ENCODE measurements at places on chromosomes 3 and 15.

DNA sequence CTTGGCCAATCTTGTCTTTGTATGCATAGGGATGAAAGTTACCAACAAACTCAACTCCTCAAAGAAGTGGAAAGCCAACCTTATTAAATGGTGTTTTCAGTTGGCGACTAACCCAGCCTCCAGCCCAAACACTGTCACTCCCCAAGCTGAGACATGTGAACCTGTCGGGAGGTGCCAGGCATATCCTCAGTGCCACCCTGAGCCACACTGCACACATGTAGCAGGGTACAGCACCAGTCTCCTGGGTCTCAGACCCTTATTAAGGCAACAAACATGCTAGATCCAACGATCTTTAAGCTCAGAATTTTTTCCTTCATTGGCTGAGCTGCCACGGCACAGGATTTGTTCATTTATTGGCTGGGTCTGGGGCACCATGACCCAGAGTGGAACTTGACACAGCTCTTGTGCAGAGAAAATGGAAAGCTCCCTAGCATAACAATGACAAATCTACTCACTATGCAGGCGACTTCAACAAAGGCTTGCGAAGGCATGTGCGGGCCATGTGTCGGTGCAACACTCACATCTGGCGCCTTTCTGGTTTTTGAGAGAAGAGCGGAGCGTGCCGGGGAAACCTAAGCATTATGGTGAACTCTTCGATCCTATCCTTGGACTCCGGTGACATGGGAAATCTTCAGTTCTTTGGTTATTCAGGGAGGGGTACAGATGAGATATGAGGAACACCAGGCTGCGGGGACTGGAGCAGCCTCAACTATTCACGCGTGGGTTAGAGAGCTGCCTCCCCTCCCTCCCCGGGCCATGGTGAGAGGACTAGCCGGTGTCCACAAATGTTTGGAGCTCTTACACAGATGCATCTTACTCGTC is 190.1 kb downstream of the FAM43A start:
- H3K4me3 ChIP-seq: no peak overlapping the region
- H3K27ac ChIP-seq: no peak overlapping the region
- DNase-seq: no peak
- H3K36me3 ChIP-seq: no peaks in the 10 kb centered on the region
- peaks cover 2% of the 10 kb centered on the region for H3K27me3 ChIP-seq

DNA sequence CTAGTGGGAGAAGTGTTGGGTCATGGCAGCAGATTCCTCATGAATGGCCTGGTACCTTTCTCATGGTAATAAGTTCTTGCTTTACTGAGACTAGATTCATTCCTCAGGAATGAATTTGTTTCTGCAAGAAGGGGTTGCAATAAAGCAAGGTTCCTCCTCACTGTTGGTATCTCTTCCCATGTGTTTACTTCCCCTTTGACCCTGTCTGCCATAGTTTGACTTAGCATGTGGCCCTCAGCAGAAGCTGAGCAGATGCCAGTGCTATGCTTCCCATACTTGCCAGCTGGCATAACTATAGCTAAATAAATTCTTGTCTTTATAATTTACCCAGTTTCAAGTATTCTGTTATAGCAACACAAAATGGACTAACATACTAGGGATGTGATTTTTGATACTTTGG is 163.6 kb upstream of the COL8A1 start:
- H3K36me3 ChIP-seq: no peaks in the 10 kb centered on the region
- H3K4me3 ChIP-seq: no peak overlapping the region
- DNase-seq: no peak

DNA sequence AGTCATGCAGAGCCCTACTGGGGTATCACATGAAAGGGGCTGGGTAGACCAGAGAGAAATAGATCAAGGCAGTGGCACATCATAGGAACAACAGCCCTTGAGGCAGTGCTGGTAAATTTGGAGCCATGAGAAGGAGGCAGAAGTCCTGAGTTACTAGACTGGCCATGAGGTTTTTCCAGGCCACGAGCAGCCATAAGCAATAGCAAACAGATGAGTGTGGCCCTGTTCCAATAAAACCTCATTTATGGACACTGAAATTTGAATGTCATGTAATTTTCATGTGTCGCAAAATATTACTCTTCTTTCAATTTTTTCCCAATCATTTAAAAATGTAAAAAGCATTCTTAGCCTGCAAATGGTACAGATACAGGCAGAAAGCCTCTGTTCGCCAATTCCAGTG is 28.1 kb upstream of the LRRN1 start:
- H3K27me3 ChIP-seq: no peaks in the 10 kb centered on the region
- no peak for DNase-seq
- no peaks in the 10 kb centered on the region for H3K36me3 ChIP-seq
- H3K4me3 ChIP-seq: no peak overlapping the region
- H3K4me1 ChIP-seq: no peaks in the 10 kb centered on the region

DNA sequence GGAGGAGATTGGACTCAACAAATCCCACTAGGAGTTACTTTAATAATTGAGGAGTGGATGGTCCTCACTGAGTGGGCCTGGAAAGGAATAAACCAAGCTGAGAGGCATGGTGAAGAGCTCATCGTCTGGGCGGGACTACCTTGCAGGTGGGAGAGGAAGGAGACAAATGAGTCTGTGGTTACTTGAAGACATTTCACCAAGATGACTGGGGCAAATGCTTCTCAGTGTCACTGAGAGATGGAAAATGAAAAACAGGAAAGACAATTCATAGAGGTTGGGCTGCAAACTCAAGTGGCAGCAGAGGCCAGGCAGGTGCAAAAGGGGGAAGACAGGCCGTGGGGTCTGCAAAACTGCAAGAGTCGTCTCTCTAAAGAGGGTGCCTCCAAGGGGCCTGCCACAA is 1.5 kb upstream of the ARHGAP31 start:
- H3K4me3 ChIP-seq: peak overlapping the region; percentile 76
- H3K4me1 ChIP-seq: peaks cover 31% of the 10 kb centered on the region
- H3K36me3 ChIP-seq: peaks cover 3% of the 10 kb centered on the region
- H3K27me3 ChIP-seq: peaks cover 4% of the 10 kb centered on the region
- DNase-seq: no peak
- H3K27ac ChIP-seq: no peak overlapping the region

DNA sequence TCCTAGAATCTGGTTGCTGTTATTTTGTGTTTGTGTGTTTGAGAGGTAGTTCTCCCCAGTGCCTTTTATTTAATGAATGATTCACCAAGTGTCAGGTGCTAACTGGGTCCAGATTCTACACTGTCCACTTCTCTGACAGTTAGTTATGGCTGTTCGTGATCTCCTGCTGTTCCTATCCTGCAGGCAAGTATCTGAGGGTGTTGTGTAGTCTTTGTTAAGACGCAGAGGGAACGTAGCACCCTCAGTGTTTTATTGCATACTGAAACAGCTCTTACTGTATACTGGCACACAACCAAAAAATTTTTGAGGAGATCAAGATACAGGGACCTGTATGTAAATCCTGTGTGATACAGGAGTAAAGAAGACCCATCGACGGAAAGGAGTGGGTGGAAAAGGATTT is 1271.3 kb downstream of the ROBO1 start:
- H3K27me3 ChIP-seq: no peaks in the 10 kb centered on the region
- no peak overlapping the region for H3K4me3 ChIP-seq
- DNase-seq: no peak

DNA sequence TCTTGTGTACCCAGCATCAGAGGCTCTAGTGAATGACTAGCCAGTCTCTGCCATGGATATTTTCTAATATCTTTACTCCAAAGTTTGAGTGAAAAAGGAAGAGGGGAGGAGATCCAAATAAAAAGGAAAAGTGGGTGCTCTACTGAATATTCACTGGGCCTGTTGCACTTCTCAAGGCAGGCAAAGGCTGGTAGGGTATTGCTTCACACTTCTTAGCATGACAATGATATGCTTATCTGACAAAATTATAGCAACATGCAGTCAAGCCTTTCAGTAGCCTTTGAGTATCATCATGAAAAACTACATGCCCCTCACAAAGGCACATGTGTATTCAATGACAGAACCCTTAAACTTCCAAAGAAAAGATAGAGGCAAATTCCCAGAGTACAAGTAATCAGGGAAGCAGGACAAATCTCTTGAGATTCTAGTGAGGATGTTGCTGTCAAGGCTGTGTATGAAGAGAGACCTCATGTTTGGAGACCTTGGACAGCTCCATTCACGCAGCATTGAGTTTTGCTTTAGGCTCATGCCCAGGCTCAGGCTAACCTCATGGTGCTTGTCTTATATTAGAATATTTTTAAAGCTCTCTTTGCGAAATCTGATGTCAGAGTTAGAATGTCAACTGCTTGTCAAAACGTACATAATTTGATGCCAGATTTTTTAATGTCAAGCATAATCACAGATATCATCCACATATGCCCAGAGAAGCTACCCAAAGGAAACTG is 506.9 kb downstream of the OCA2 start:
- H3K4me3 ChIP-seq: no peak overlapping the region
- DNase-seq: no peak
- H3K36me3 ChIP-seq: no peaks in the 10 kb centered on the region
- H3K27me3 ChIP-seq: no peaks in the 10 kb centered on the region
- H3K4me1 ChIP-seq: no peaks in the 10 kb centered on the region

DNA sequence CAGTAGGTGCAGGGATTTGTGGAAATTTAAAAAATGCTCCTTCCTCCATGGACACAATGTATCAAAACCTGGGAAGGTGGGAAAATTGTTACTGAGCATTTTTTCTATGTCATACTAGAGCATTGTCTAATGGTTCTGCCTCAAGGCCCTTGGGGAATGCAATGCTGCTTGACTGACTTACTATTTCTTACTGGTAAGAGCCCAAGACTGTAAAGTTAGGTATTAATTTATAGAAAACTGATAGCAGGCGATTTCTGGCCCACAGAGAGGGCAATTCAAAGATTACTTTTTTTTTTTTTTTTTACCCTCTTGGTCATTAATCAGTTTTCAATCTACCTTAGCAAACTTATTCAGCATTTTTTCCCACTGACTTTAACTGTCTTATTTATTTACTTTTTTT is 38.5 kb upstream of the MRPL3 start:
- no peak for DNase-seq
- peaks cover 15% of the 10 kb centered on the region for H3K27me3 ChIP-seq
- no peaks in the 10 kb centered on the region for H3K4me1 ChIP-seq
- no peak overlapping the region for H3K4me3 ChIP-seq
- no peaks in the 10 kb centered on the region for H3K36me3 ChIP-seq
- H3K27ac ChIP-seq: no peak overlapping the region

DNA sequence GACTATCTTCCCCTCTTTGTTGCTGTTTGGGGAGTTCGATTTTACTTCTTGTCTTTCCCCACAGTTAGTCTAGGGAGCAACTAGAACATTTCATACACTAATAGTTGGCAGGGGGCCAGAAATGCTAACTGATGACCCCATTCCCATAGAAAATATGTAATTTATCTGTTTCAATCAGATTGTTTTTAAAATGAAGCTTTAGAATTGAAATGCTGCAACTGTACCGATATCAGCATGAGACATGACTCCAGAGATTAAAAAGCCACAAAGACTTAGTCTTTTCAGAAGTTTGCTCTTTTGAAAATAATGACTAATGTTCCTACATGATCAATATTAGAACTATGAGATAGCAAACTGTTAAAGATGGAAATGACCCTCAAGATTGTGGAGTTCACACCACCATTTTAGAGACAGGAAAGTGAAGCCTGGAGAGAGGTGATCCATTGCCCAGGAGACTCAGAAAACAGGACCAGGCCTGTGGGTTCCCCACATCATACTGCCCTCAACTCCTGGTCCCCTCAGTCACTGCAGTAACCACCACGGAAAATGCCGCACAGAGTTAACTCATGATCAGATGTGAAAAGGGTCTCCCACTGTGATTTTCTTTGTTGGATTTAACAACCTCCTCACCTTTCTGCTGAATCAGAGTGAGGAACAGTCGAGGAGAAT is 130.3 kb downstream of the CHDH start:
- H3K4me1 ChIP-seq: no peaks in the 10 kb centered on the region
- H3K27ac ChIP-seq: no peak overlapping the region
- DNase-seq: no peak
- no peaks in the 10 kb centered on the region for H3K36me3 ChIP-seq
- peaks cover 4% of the 10 kb centered on the region for H3K27me3 ChIP-seq

DNA sequence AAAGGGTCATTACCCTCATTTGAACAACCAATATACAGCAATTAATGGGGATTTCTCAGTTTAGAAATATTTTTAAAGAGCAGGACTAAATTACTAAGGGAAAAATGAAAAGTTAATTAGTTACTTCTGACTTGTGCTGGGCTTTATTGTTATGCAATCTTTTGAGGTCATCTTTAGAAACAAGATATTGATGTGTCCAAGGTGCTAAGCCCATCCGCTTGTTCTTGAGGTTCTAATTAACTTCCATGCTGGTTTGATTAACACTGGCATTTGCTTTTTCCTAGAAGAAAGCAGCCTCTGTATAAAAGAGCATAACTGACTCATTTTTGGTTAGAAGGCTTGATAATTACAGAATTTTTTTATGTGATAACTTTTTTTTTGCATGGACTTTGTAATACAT is 256.5 kb upstream of the AGTR1 start:
- H3K27me3 ChIP-seq: no peaks in the 10 kb centered on the region
- H3K36me3 ChIP-seq: no peaks in the 10 kb centered on the region
- H3K27ac ChIP-seq: no peak overlapping the region
- H3K4me3 ChIP-seq: no peak overlapping the region
- DNase-seq: no peak
- no peaks in the 10 kb centered on the region for H3K4me1 ChIP-seq

DNA sequence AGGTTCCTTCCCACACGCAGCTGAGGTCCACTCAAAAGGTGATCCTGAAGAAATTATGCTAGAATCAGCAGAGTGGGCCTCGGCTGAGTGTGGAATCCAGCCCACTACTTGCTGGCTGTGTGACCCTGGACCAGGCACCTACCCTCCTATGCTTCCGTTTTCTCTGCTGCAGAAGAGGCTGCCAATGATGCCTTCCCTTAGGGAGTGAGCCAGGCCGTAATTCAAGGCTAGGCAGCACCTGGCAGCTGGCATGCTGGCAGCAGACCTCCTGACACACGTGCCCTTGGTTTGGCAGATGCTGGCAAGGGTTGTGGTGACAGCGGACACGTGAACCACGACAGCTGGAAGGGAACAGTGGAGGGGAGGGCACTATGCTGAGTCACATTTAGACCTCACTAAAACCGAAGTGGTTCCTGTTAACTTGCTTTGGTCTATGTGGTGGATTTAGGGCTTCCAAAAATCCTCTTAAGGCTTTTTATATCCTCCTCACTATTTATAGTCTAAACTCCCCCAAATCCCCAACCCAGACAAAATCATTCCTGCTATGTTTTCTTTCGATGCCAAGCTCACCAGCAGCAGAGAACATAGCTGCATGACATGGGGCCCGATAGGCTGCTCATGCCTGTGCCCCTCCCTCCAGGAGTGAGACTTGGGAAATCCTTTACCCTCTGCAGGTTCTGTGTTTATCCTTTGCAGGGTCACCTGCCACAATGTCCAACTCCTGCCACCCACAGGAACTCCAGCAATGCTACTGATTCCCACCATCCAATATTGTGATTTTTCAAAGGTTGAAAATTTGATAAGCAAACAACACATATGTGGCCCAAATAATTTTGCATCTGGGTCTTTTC is 10.6 kb upstream of the PCSK6 start:
- H3K4me3 ChIP-seq: no peak overlapping the region
- H3K4me1 ChIP-seq: peaks cover 30% of the 10 kb centered on the region
- no peak for DNase-seq
- H3K27me3 ChIP-seq: peaks cover 21% of the 10 kb centered on the region

Measured in activated naive CD8-positive, alpha-beta T cell treated with anti-CD3 and anti-CD28 coated beads, Interleukin-2, amount 10 ng/mL, durations not matched to agents 7 days and 5 days (primary cell).